BE2C (cell line): ENCODE measurements at places on chromosomes 2 and 18.
A peak's percentile ranks its signal among the peaks of the same experiment; 100 is the strongest.

DNA sequence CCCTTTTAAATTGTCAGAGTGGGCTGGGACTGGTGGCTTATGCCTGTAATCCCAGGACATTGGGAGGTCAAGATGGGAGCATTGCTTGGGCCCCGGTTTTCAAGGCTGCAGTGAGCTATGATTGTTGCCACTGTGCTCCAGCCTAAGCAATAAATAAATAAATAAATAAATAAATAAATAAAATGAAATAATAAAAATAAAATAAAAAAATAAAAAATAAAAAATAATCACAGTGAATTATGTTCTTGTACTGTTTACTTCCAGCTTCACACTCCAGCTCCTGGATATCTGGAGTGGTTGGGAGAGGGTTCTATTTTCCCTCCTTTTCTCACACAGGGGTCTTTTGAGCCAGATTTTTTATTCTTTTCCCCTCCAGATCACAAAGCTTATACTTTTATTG is 26.2 kb upstream of the PNPT1 start:
- DNase-seq = no peak

GRCh38 chr18:21264651-21265050 is 22.6 kb downstream of the GREB1L start:
- no peak for DNase-seq

DNA sequence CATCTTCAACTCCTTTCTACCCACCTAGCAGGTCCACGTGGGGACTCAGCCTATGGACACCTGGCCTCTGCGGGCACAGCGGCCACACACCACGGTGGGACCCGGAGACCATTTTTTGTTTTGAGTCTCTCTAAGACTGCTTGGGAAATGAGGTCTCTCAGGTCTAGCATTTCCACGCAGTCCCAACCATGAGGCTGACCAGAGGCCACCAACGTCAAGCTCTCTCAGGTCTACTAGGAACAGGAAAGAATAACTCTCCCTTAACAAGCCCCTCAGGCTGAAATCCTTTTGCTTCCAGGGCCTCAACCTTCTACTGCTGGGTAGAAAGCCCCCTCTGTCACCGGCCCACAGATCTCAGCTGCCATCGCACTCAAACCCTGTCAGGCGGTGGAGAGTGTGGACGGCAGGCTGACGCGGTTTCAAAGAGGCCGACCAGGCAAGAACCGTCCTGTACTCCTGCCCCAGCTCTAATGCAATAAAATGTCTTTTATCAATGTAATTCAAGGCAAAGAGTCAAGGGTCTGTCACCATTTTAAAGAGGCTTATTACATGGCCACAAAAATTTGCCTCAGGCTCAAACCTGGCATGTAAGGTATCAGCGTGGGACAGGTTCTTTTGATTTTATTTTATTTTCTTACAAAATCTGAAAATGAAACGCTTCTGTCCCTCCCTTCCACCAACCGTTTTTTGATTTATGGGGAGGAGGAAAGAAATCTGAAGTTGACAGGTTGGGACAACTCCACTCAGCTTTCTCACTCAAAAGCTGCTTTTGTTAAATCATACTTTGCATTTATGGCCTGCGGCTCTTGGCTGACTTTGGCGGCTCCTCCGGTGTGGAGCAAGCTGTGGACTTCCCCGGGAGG is 74.0 kb downstream of the BCL11A start:
- no peak for DNase-seq

- peak; percentile 58 for DNase-seq
Observed at GRCh38 chr18:74496508-74497323, 553 bp downstream of the CNDP2 start.

GRCh38 chr18:61808286-61808685 is 84.5 kb downstream of the RNF152 start:
- no peak for DNase-seq

DNA sequence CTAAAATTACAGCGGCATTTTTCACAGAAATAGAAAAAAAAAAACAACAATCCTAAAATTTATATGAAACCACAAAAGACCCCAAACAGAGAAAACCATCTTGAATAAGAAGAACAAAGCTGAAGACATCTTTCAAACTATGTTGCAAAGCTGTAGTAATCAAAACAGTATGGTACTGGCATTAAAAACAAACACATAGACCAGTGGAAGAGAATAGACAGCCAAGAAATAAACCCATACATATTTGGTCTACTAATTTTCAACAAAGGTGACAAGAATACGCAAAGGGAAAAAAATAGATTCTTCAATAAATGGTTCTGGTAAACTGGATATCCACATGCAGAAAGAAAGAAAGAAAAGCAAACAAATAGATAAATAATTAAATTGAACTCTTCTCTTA is 9.0 kb upstream of the CCDC150 start:
- no peak for DNase-seq

DNA sequence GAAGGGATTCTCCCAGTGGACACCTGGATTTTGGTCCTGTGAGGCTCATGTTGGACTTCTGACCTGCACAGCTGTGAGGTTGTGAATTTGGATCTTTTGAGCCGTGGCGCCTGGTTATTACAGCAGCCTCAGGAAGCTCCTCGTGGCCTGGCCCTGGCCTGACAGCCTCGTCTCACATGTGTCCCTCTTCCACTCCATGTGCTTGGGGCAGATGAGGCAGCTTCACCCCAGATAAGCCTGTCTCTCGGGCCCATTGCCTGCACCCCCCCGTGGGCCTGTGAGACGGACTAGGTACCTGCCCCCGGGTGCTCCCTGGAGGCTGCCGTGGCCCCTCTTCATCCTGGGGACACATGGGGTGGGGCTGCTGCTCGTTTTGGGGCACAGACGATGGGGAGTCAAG is 51.2 kb downstream of the CTDP1 start:
- no peak for DNase-seq

GRCh38 chr2:86216575-86217555 is 17.6 kb downstream of the MRPL35 start:
- DNase-seq = no peak

- no peak for DNase-seq
Observed at GRCh38 chr2:79292958-79293315, 133.4 kb upstream of the REG3A start.

- DNase-seq = no peak
Observed at GRCh38 chr2:96739076-96739632, 710 bp downstream of the LMAN2L start.

GRCh38 chr2:119721904-119722303 is 37.8 kb upstream of the PTPN4 start:
- no peak for DNase-seq

- peak; percentile 62 for DNase-seq
Observed at GRCh38 chr2:168660870-168661862, 141.3 kb upstream of the NOSTRIN start.

DNA sequence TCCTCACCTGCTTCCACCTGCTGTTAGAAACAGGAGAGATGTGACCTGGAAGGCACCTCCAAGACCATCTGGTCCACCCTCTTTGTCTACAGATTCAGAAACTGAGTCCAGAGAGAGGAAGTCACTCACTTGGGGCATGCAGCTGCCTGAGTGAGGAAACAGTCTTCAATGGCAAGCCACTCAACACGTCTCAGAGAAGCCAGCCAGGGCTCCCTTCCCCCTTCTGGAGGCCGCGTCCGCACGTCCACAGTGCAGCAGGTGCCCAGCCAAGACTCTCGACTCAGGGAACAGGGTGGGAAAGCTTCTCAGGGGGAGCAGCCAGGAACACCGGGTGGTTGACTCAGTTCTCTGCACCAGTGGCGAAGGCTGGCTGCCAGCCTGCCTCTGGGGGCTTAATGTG is 201.7 kb downstream of the BCL11A start:
- no peak for DNase-seq

DNA sequence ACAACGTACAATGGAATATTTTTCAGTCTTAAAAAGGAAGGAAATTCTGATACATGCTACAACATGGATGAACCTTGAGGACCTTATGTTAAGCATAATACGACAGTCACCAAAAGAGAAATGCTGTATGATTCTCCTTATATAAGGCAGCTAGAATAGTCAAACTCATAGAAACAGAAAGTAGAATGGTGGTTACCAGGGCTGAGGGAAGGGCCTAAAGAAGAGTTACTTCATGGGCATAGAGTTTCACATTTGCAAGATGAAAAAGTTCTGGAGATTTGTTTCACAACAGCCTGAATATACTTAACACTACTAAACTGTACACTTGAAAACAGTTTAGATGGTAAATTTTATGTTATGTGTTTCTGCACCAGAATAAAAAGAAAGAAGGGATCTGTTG is 113.3 kb downstream of the GALNT1 start:
- DNase-seq = no peak

DNA sequence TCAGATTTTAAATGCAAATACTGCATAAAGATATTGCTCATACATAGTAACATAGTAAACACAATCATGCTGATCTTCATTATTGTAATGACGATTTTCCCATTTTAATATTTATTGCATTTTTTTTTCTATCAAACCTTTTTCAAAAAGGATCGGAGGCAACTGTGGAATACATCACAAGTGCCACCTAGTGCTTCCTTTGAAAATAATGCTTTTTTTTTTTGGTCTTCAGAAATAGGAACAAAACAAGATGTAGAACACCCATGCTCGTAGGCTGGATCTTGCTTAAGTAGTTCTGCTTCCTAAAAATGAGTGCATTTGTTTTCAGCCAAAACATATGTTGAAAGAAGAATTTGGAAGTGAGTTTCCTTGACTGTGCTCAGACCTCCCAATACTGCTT is 35.7 kb upstream of the GPR155 start:
- no peak for DNase-seq

DNA sequence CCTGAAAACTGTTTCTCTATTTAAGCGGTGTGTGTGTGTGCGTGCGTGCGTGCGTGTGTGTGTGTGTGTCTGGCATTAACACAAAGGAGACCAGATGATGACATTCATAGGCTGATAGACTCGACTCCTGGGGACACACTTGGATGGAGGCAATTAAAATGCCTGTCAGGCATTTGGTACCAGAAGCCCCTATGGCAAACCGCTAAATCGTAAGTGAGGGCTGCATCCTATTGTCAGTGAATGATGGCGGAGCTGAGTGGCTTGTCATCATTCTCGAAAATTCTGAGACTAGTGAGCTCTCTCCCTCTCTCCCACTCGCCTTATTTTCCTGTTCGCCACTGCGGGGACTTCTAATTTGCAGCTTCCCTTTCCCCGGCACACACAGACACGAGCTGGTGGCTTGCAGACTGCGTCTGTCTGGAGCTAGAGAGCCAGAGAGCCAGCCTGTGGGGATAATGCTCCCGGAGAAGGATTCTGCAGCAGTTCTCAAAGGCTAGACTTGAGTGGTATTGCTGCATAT is 155.4 kb downstream of the MAP2 start:
- peak; percentile 81 for DNase-seq

DNA sequence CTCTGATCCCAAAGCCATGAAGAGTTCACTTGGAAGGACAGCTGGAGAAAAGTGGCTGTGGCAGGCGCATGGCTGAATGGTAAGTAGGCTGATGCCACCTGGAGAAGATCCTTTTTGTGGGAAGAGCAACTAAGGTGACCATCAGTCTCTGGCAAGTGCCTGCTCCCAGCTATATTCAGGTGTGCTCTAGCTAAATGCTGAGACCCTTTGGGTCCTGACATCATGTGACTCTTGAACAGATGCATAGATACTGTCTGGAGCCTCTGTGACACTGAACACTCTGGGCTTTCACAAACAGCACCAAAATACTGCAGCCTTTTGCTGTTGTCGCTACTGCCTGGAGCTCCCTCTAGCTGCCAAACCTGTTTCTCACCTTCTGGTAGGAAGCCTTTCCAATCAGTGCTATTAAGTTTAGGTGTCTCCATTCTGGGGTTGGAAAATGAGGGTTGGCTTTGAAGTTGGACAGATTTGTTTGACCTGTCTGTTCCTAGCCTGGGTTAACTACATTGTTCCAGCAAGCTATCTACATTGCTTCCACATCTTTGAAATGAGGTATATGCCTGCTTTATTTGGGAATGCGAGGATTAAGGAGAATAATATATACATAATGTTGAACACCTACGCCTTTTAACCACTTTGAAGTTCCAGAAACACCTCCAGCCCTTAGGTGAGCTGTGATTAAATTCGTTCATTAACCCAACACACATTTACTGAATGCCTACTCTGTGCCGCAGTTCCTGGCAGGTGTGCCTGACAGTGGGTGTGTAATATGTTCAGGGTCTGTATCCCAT is 3.1 kb downstream of the EGR4 start:
- peak; percentile 44 for DNase-seq

DNA sequence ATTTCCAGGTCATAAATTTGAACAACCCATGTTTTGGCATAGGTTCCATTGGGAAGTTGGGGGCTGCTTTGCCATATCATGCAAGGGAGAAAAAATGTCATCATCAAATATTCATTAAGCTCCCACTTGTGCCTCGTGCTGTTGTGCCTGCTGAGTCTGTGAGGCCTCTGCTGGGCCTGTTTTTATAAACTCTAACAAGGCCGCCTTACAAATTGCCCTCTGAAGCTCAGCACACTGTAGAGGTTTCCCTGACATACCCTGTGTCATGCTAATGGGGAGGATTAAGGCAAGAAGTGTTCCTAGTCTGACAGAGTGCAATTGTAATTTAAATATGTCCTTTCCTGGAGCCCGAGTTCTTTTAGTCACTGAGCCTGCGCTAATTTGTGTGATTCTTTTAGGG is 17.6 kb downstream of the OSBPL6 start:
- no peak for DNase-seq

- no peak for DNase-seq
Observed at GRCh38 chr18:78378983-78379382, 600.6 kb upstream of the SALL3 start.
